ENCODE measurements at places on chromosomes 7 and 10.

GRCh38 chr7:40095695-40096327 lies 38.6 kb downstream of the MPLKIP start:
- DNase-seq, result no peak

DNA sequence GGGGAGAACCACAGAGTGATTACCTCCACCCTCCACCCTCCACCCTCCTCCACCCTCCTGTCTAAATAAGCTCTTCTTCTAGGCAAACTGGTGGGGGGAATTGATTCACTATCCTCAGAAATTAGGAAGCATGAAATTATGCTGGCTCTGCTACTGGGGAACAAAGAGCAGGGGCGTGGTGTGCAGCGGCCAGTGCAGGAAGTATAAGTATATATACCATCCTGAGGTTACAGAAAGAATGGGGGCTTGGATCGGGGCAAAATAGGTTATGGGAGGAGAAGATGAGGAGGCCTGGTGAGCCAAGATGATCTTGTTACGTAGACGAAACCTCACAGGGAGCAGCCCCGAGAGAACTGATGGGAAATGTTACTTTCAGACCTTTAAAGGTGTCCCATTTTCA lies 49.1 kb downstream of the SYPL1 start:
- no peak for DNase-seq

- DNase-seq, result no peak
These were observed 14.9 kb upstream of the EZH2 start for GRCh38 chr7:148898845-148899484.

DNA sequence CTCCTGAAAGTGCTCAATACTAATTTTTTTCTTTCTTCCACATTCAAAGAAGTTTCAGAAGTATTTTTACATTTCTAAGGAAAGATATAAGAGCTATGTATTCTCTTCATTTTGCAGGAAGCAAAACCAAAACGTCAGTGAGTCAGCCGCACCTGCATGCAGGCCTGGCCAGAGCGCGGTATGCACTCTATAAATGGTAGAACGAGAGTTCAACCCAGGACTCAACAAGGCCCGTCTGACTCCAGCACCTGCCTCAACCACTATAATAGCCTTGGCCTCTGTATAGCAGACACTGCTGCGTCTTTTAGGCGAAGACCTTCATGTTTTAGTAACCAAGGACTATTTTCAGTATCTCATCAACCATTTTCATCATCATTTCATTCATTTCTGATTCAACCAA lies 113.2 kb downstream of the KMT2E start:
- DNase-seq, result no peak

DNA sequence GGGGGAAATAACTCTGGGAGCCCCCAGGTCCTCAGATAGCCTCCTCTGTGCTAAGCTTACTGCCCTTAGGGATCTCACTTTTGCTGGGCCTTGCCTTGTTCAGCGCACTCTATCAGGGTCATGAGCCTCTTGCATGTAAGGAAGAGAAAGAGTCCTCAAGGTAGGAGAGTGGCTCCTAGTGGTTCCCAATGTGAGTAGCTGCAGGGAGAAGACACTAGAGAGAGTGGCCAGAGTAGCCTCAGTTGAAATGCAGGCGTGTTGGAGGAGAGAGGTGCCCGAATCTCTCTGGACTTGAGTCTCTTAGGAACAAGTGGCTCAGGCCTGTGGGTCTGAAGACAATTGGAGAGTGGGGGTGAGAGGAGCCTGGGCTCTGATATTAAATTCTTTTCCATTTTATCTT lies 94.3 kb upstream of the SORCS3 start:
- peak; percentile 14 for DNase-seq

- no peak for DNase-seq
These were observed 15.9 kb upstream of the TMEM72 start for GRCh38 chr10:44895280-44895679.

GRCh38 chr10:76398043-76398710 lies 966.8 kb downstream of the LRMDA start:
- no peak for DNase-seq

DNA sequence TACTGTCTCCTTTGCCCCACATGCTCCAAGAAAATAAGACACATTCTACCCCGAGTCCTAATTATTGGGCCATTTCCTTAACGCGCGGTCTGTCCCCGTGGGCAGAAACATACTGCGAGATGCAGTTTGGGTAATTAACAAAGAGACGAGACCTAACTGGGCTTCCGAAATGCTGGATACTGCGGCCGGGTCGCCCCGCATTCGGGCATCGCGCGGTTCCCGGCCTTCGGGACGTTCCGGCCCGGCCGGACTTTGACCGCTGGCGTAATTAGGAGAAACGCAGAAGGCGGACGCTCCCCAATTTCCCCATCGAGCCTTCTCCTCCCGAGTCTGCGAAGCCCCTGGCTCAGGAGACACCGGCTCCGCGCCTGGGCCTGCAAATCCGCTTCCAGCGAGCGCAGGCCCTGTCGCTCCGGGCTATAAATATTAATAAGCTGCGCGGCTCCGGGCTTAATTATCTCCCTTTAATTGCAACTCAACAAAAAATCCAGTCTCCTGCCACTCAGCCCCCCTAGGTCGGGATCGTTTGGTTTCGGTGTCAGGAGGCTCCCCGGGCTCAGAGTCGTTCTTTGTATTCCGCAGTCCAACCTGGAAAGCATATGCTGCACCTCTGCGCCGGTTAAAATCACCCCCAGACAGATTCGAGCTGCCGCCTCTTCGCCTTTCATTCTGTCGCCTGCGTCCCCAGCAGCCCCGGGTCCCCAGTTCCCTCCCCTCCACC lies 131.5 kb downstream of the SPAG6 start:
- no peak for DNase-seq

- peak; percentile 2 for DNase-seq
These were observed 73.8 kb downstream of the PAXIP1 start for GRCh38 chr7:154929006-154929726.

- DNase-seq, result no peak
These were observed 270.2 kb upstream of the IGFBP3 start for GRCh38 chr7:46191296-46191695.

DNA sequence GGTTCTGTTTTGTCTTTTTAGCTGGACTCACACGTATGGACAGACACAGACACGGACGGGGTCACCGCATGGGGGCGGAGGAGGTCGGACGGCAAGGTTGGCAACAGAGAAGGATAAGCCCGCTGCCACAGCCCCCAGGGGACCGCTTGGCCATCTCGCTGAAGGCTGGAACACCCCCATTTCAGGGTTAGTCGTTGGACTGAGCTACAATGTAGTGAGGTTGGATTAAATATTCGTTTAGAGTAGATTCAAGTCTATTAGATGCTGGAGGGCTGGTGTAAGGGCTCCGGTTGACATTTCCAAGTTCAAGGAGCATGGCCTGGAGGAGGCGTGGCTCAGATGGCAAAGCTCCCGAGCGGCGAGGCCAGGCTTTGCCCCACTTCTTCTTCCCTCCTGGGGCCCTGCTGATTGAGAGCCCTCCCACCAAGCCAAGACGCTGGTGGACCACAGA lies 35.2 kb downstream of the PPIF start:
- no peak for DNase-seq

DNA sequence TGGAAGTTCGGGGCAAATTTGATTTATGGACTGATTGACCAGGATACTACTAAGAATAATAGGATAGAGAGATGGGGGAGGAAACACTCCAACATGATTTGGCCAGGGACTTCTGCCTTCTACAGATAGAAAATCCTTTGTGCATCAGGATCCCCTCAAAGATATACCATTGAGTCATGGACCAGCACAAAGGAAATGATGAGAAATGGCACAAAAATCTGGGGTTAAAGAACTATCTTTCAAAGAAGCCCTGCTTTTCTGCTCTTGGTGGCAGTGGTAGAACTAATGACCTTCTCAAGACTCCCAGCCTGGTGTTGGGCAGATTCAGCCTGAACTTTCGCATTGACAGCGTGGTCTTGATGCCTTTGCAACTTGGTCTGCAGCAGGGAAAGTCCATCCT lies 27.6 kb upstream of the LAMB1 start:
- DNase-seq, result peak; percentile 89

DNA sequence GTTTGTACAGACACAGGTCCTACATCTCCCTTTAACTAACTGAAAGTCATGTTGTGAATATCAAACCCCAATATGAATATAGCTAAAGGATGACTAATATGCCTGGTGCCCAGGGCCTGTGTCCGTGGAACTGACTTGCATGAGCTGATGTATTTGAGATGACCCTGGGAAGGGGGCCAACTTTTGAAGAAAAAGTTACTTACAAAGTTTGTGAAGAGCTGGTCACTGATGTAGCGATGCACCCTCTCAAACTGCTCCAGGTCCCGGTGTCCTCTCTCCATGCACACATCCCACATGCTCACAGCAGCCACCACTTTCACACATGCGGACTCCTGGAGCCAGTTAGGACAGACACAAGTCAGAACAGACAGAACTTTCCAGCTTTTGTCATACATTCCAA lies 106.2 kb downstream of the ABCC2 start:
- DNase-seq, result peak; percentile 55

DNA sequence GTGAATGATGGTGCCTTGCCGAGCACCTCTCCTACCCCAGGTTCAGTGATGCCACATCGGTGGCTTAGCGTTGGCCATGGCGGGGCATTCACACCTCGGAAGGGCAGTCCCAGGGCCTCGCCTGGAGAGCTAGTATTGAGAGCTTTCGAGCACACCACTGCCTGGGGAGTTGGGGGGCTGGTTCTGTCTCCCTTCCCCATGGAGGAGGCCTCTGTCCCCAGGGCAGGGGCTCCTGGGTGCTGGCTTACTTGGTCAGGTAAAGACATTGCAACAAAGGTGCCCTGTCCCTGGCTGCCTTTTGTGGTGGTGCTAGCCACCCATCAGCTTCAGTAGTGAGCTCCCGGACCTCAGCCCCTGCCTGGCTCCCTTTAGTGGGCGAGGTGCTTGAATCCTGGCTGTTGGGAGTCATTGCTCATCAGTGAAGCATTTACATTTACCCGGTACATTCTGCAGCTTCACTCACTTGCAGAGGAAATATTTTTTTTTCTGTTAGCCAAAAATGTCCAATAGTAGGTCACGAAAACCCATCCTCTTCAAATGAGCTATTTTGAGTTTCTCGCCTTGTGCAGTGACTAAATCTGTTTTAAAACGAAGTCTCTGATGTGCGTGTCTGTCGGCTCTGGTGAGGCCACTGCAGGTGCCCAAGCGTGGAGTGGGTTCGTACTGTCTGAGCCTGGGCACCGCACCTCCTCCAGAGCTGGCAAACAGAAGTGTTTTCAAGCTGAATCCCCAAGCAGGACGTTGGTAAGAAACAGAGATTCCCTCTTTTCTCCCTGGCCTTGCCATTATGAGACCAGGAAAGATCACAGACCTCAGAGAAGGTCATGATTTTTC lies 95.5 kb downstream of the INPP5A start:
- DNase-seq, result peak; percentile 40

- DNase-seq, result no peak
These were observed 13.2 kb upstream of the GDF10 start for GRCh38 chr10:47286591-47287315.

GRCh38 chr7:46633200-46633599 lies 712.1 kb upstream of the IGFBP3 start:
- DNase-seq, result no peak

DNA sequence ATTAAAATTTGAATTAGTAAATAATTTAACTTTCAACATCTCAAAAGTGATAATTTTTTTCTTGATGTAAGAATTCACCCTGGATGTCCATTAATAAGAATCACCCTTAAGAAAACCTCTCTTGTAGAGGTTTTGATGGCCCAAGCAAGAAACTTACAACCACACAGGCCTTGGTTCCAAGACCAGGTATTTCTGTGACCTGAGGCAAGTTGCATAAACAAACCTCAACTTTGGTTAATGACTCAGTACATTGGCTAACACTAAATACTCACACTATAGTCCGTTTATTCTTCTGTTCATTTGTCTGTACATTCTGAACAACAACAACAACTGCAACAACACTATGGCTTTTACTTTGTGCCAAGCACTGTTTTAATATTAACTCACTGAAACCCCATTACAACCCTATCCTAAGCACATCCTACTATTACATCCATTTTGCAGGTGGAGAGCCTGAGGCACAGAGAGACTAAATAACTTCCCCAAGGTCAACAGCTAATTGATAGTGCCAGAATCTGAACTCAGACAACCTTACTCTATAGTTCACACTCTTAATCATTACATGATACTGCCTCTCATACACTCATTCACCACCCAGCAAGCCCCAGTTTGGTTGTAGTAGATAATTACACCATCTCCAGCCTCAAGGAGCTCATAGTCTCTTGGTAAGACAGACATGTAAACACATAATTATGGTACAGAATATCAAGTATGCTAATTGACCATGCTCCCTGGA lies 6.6 kb downstream of the ANK3 start:
- DNase-seq, result peak; percentile 82

GRCh38 chr7:46089281-46089680 lies 168.2 kb upstream of the IGFBP3 start:
- DNase-seq, result peak; percentile 54

DNA sequence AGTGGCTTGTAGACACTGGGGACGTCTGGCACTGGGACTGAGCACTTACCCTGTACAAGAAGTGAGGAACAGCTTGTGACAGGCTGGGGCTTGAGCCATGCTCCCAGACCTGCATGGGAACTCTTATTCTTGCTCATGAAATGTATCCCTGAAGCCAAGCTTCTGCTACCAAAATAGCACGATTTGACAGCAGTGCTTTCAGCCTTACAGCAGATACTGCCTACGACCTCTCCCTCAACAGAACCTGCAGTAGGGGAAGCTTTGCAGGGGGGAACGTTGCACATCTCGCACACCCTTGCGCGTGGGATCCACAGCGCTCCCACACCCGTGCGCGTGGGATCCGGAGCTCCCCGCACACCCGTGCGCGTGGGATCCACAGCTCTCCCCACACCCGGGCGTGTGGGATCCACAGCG lies 88.0 kb downstream of the CREM start:
- no peak for DNase-seq
